ENCODE measurements at places on chromosomes 11 and 22.

GRCh38 chr11:76566811-76567210 is 103.7 kb downstream of the LRRC32 start:
- DNase-seq, result no peak

DNA sequence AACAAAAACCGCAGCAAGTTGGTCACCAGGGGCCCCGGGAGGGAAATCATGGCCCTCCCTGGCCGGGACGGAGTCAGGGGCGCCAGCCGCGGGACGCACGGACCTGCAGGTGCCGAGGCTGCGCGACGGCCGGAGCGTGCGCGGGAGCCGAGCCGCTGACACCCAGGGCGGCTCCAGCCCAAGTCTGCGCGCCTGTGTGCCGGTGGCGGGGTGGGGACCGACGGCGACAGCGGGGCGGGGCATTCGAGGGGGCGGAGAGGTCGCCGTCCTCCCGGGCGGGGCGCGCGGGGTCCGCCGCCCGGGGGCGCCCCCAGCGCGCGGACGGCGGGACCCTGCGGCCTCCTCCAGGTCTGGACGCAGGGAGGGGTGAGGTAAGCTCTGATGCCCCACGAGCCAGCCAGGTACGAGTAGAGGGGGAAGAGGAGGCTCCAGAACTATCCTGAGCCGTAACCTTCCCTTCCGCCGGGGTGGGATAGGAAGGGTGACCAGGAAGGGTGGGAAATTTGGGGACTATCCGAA is at the start of gene ESAM:
ESAM (minus strand) TSS at position 186 of the 519 bp plus-strand sequence; CDS start at position 50, 136 bp downstream.
- no peak for DNase-seq

DNA sequence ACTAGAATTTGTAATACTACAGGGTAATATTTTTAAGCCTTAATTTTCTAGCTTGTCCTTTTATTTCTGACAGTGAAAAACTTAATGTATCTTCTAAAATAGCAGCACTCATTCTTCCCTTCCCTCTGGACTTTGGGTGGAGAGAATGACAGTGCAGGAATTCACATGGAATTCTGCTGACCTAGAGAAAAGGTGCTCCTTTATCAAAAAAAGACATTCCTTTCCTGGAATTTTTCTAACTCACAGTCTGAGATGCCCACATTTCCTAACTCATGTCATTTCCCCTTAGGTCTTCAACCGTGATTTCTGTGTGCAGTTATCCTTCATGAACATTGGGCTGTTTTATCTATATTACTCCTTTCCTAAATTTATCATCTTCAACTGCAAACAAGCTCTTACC is 137.8 kb upstream of the PDGFD start:
- no peak for DNase-seq

DNA sequence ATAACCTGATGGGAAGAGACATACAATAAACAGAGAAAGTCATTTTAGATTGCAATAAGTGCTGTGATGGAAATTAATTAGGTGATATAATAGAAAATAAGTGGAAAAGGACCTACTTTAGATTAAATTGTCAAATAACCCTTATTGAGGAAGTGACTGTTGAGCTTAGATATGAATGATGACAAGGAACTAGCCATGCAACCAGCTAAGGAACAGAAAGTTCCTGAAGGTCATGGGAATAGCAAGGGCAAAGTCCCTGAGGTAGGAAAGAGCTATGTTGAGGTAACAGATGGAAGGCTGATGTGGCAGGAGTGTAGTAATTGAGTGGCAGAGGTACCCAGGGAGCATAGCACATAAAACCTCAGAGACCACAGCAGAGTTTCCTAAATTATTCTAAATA is 135.2 kb downstream of the WNT11 start:
- no peak for DNase-seq

- DNase-seq, result no peak
These were observed 126.6 kb downstream of the BCR start for GRCh38 chr22:23306926-23307325.

DNA sequence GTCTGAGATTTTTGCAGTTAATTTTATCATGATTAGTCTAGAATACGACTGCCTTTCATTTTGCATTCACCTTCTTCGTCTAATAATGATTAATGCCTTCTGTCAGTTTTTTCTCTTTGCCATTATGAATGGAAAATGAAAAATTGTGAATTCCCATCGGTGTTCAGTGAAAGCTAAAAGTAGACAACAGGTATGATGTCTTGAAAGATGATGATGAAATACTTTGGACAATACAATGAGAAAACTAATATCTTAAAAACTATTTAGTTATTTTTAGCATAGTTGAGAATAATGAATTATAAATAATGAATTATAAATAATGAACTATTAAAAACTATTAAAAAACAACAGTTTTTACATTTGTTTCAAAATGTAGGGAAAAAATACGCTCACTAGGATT is 5.0 kb downstream of the C11orf58 start:
- no peak for DNase-seq

DNA sequence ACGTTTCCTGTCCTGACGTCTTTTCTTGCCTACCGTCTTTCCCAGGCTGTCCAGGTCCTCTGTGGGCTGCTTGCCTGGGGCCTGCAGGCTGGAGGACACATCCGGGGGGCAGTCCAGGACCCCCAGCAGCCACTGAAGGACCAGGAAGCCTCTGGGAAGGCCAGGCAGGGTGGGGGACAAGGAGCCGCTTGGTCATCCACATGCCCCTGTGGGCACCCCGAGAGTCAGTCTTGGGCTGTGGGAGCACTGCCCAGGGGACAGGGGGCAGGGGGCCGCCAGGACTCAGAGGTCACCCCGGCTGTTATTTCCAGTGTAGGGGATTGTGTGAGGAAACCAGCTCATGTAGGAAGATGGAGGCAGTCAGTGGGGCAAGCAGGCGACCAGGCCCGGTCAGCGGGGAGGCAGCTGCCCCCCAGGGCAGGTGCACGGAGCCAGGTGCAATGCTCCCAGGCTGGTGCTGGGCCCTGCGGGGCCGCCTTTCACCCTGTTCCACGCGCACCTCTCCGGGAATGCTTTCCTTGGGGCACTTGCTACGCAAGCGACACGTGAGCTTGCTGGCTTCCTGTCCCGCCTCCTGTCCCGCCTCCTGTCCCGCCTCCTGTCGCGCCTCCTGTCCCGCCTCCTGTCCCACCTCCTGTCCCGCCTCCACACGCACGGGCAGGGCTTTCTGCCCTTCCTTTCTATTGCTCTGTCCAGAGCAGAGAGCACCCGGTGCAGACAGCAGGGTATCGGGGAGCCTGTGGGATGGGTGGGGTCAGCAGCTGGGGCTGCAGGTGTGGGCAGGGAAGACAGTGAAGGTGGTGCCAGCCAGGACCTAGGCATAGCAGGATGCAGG is 39.5 kb downstream of the MUC5B start:
- DNase-seq, result peak; percentile 56
